ENCODE measurements at places on chromosomes 6 and 20.

DNA sequence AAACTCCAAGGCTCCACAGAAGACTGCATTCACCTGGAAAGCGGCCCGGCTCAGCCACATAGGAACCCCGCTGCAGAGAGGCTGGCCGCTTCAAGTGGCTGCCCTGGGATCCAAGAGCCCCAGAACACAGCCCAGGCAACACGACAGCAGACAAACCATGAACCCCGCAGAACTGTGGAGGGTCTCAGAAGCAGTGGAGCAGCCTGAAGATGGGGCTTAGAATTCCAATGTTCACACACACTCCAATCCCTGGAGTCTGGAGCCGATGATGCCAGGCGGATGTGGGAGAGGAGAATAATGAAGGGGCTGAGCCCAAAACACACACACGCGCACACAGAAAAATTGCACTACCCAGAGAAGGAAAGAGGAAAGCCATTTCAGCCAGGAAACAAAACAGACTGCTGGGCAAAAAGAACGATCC is 52.4 kb downstream of the NINL start:
- DNase-seq, result no peak

DNA sequence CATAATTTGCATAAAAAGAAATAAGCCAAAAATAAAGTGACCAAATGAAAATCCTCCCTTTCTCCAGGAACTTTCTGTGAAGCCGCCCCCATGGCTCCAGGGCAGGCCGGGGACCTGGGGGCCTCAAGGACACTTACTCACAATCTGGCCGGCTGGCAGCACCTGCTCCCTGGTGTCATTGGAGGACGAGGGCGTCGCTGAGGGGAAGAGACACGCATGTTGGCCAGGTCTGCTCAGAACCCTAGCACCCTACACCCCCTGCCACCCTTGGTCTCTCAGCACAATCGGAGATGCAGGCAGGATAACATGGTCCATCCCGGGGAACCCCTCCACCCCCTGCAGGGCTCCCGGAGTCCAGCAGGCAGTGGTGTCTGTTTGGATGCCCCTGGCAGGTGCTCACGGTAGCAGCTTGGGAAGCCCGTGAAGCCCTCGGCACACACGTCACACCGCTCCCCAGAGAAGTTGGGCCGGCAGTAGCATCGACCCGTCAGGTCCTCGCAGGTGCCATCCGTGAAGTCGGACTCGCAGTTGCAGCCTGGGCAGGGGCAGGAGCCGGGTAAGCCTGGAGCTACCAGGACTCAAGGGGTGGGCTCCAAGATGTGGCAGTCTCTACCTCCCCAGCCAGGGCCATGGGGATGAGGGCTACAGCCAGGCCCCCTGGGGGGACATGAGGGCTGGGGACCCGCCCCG is 21.3 kb downstream of the LAMA5 start:
- DNase-seq, result no peak

GRCh38 chr20:63520504-63520933 is at the start of gene PPDPF:
PPDPF (plus strand) TSS chr20:63520765; CDS start chr20:63521309, 544 bp downstream.
- peak; percentile 62 for DNase-seq

GRCh38 chr20:4626228-4626627 is 95.5 kb upstream of the PRND start:
- DNase-seq, result no peak

- DNase-seq, result no peak
These were observed 67.9 kb downstream of the STK35 start for GRCh38 chr20:2169456-2170088.

DNA sequence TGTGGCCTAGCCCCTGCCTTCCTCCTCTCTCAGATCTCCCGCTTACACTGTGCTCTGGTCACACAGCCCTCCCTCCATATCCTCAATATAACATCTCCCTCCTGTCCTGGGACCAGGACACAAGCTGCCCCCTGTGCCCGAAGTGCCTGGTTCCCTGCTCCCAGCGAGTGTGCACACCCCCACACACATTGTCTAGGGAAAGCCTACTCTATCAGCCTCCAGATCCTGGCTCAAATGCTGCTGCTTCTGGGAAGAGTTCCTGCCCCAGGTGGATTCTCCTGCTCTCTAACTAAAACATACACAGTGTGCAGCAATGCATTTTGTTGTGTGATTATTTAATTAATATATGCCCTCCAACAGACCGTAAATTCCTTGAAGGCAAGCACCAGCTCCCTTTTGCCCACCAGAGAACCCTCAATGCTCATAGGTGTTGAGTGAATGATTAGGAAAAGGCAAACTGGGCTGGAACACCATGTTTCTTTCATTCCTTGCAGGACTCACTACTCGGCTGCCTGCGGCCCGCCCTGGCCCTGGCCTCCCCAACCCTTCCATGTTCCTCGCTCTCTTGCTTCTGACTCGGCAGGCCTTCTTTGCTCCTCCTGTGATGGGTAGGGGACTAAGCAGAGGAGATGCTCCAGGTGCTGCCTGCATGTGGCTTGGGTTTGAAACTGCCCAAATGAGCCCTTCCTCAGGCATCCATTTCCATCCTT is 194.6 kb downstream of the ZDHHC14 start:
- no peak for DNase-seq

DNA sequence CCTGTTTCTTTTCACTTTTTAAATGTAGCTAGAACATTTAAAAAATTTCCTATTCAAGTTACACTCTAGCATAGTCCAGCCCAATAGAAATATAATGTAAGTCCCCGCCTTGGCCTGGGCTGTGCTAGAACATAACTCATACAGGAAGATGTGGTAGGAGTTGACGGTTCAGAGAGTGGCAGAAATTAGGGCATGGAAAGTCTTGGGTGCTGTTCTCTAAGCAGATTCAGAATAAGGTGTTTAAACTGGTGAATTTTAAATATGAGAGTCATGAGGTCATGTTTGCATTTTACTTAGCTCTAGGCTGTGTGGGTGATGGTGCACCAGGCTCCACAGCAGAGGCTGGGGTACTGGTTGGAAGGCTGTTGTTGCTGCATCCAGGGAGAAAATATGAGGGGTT is 256.5 kb downstream of the FARS2 start:
- DNase-seq, result no peak

- DNase-seq, result peak; percentile 12
These were observed 333.8 kb downstream of the PKHD1 start for GRCh38 chr6:51753635-51754034.

- DNase-seq, result peak; percentile 74
These were observed 968 bp upstream of the ZMYND8 start for GRCh38 chr20:47357296-47358038.

GRCh38 chr20:57921676-57922075 is 211.9 kb upstream of the PMEPA1 start:
- DNase-seq, result no peak

GRCh38 chr6:25942561-25943147 is 12.2 kb upstream of the SLC17A2 start:
- DNase-seq, result peak; percentile 44

GRCh38 chr6:136236466-136237293 is 13.4 kb downstream of the MTFR2 start:
- DNase-seq, result no peak

DNA sequence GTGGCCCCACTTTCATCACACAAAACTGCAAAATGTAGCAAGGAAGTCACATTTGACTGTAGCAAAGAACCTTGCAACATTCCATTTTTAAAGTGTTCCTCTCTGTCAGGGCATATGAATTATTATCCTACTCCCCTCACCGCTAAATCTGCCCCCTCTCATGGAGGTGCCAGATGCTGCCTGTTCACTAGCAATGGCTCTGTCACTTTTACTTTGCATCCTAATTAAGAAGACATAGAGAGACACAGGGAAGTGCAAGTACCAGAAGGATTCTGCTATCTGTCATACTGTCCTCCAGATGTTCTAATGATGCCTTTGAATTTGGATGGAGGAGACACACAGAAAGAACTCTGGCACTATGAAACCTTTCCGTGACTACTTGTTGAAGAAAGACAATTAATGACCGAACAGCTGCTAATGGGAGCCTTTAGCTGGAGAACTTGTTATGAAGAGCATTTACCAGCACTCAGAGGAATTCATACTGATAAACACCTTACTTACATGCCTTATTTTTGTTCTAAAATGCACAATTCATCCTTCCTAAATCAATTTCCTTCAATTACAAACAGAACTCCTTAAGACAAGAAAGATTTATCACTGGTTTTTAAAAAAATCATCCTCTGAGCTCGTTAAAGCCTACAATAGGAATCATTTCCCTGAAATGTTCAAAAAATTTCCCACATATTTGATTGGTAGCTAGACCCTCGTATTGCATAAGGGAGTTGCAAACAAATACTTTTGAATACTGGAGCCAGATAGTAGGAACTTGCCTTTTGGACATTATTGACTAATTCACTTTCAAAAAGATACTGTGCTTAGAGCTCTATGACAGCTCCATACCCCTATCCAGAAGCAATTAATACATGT is 292.6 kb downstream of the UBE3D start:
- DNase-seq, result no peak

GRCh38 chr6:43613721-43614395 is 15.2 kb downstream of the GTPBP2 start:
- no peak for DNase-seq

GRCh38 chr6:97440590-97441176 is 157.7 kb upstream of the MMS22L start:
- DNase-seq, result peak; percentile 82

- DNase-seq, result no peak
These were observed 51.7 kb downstream of the CHMP4B start for GRCh38 chr20:33862709-33863403.

DNA sequence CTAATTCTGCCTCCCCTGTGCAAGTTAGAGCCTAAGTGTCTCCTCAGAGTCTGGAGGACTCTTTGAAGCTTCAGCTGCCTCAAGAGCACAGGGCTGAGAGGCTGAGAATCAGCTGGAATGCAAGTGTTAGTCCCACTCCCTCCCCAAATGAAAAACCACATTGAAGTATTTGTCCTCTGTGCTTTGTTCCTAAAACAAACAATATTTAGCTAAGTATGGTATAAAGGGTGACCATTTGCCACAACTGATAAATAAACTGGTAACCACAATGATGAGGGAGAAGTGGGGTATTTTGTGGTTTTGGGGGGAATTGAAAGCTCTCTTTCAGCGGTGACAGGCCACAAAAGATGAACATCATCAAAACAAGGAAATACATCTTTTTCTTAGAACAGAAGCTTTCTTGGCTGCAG is 91.7 kb upstream of the HDDC2 start:
- DNase-seq, result no peak

DNA sequence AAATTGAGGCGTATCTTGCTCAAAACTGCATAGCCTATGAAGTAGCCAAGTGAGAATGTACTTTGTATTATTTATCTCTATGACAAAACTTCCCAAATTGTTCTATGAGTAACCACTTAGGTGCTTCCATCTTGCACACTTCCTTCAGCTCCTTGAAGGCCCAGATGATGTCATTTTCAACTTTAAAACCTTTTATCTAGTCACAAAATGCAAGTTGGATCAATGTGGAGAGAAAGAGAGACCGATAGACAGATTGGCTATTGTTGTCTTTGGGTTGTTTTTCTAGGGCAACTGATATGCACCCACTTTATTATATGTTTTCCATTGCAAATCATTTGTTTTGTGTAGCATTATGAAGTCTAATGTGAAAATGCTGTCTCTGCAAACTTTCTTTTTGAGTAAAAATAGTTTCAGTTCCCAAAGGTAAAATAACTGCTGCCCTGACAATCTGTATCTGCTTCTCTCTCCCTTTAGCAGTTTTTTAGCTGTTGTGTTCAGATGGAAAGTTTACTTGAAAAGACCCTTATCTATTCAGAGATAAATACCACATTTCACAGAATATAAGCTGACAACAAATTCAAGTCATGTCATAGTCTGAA is 73.7 kb upstream of the CITED2 start:
- no peak for DNase-seq

- DNase-seq, result no peak
These were observed 145.9 kb downstream of the RALGAPA2 start for GRCh38 chr20:20566516-20566915.

DNA sequence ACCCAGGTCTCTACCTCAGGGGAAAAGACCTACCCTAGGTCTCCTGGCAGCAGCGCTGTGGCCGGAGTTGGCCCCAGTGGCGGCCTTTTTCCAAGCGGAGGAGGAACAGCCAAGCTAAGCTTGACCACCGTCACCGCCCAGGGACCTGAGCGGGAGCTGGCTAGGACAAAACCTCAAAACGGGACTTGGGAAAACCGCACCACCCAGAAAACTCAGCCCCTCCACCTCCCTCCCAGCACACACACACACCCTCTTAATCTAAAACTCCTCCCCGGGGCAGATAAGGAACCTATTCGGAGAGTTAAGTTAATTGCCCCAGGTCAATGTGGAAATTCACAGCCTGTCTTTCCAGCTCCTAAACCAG is 2.7 kb upstream of the TRERF1 start:
- DNase-seq, result no peak

GRCh38 chr20:61700595-61701140 is 365.0 kb downstream of the TAF4 start:
- DNase-seq, result no peak

DNA sequence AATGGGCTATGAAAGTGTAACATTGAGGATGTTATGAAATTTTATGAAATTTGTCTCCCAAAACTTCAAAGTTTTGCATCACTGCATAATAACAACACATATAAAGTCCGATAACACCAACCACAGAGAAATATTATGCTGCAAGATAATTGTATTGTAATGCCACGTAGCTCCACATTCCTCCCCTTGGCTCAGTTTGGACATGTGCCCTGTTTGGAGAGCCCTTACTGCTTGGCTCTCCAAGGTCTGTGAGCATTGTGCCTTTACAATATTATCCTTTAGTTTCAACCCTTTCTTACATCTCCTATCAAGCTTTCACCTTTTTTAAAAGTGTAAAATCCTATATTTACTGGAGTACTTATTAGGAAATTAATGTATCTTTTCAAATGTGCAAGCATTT is 10.8 kb downstream of the HBS1L start:
- DNase-seq, result no peak

- DNase-seq, result no peak
These were observed 34.4 kb upstream of the ARHGAP18 start for GRCh38 chr6:129744201-129744879.

GRCh38 chr6:131390322-131390721 is 182.7 kb upstream of the ARG1 start:
- no peak for DNase-seq

DNA sequence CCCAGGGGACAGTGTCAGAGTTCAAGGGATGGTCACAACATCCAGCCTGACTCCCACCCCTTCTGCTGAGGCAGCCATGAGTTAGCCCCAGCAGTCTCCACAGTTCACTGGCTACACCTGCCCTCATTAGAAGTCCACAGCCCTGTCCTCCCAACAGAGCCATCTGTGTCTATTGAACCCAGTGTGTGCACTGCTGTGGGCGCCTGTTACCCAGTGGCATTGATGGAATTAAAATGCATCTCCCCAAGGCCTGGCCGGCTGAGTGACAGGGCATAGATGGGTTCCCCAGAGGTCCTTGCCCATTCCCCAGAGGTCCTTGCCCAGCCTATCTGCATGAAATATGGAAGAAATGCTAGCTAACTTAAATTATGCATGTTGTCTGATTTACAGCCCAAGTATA is 73.3 kb downstream of the PCSK2 start:
- no peak for DNase-seq

- DNase-seq, result peak; percentile 18
These were observed 25.9 kb downstream of the ZBP1 start for GRCh38 chr20:57594092-57594951.
